ENCODE measurements at places on chromosomes 2 and 18.

GRCh38 chr2:152061383-152061782 is 37.5 kb downstream of the CACNB4 start:
- DNase-seq, result no peak

DNA sequence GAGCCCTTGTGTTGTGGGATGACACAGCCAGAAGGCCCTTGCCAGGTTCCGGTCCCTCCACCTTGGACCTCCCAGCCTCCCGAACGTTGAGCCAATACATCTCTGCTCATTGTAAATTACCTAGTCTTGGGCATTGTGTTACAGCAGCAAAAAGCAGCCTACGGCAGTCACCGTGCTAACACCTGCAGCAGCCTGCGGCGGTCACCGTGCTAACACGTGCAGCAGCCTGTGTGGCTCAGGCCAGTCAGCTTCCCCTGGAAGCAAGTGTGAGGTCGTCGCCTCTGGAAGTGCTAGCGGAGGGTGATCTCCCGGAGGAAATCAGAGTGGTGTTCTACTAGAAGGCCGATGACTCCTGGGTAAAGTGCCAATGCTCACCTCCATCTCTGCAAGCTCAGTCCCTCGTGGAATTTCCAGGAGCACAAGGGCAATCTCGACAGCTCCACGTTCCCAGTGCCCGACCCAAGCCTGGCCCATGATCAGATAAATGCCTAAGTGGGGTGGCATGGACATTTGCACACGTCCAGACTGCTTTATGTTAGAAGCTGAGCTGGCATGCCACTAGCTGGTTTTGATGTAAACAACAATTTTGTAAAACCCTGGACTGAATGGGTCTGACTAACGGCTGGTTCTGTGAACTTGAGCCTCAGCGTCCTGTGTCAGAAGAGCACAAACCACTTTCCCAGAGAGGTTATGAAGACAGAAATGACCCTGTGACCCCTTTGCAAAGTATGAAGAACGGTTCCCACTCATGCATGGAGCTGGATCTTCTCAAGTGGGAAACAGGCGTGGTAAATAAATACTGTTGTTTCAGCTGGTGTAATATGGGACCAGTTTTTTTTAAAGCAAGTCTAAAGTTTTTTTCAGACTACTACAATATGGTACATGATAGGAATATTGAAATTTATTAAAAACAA is 11.4 kb upstream of the CNDP1 start:
- DNase-seq, result no peak

- no peak for DNase-seq
These were observed 9.3 kb downstream of the NFE2L2 start for GRCh38 chr2:177255227-177255601.

GRCh38 chr2:175734686-175735085 is 267.4 kb downstream of the LNPK start:
- no peak for DNase-seq

DNA sequence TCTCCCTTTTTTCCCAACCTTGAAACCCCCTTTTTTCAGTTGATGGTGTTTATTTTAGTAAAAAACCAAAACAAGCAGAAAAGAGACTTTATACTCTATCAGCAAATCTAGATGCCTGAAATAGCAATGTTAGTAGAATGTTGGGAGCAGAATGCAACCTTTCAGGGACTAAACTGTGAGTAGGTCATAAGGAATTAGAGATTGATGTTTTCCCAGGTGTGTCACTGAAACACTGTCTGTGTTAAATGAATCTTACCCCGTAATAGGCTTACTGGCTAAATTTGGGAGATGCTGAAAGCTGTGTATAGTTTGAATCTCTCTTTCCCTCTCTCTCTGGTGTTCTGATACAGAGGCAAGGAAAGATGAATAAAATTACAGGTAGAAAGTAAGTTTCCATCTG is 43.8 kb downstream of the AGFG1 start:
- DNase-seq, result no peak

Data from stimulated activated CD4-positive, alpha-beta T cell treated with anti-CD3 and anti-CD28 coated beads, Interleukin-4, amount 100 ng/mL, for 24 hours (primary cell).